NCI-H2029 (cell line): ENCODE measurements at places on chromosomes 11 and 22.

GRCh38 chr11:131690362-131690761 is 319.9 kb downstream of the NTM start:
- DNase-seq, result no peak

GRCh38 chr11:60756307-60757032 is at the start of gene MS4A15:
TSS of gene MS4A15 (plus strand) at chr11:60756867. CDS start at chr11:60763734, 6,867 bp downstream.
- peak; percentile 88 for DNase-seq

GRCh38 chr11:22920939-22921565 is 60.8 kb upstream of the CCDC179 start:
- DNase-seq, result peak; percentile 35

DNA sequence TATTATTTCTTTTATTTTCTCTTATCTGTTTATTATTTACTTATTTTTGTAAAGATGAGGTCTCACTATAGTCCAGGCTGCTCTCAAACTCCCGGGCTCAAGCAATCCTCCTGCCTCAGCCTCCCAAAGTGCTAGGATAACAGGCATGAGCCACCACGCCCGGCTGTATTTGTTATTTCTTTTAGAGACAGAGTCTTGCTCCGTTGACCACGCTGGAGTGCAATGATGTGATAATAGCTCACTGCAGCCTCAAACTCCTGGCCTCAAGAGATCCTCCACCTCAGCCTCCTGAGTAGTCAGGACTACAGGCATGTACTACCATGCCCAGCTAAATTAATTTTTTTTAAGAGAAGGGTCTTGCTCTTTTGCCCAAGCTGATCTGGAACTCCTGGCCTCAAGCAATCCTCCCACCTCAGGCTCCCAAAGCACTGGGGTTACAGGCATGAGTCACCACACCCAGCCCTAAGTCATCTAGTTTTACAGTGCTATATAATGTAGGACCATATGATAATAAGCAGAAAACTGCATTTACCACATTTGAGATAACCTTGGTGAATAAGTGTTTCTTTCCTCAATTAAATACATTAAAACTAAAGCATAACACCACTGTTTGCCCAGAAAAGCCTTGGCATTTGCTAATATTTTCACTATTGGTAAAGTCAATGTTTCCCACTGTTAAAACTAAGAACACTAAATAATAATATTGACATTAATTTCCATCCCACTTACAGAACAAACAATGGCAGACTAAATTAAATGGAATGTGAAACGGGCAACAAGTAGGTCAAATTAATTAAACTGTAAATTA is 127.5 kb downstream of the SIK3 start:
- no peak for DNase-seq

DNA sequence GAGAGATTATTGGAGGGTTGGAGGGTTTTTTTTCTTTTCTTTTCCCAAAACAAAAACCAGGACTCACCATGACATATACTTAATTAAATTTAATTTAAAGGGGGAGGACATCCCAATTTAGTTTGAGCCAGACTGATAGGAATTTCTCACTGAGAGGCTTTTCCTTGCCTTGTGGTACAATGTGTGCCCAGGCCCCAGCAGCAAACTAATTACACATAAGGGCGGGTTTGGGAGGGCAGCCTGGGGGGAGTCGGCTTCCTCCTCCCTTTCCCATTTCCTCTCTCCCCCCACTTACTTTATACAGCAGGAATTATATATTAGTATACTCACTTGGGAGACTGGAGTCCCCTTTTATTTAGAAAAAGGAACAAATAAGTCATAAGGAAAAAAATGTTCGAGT is 2.9 kb downstream of the TEAD1 start:
- DNase-seq, result peak; percentile 56

DNA sequence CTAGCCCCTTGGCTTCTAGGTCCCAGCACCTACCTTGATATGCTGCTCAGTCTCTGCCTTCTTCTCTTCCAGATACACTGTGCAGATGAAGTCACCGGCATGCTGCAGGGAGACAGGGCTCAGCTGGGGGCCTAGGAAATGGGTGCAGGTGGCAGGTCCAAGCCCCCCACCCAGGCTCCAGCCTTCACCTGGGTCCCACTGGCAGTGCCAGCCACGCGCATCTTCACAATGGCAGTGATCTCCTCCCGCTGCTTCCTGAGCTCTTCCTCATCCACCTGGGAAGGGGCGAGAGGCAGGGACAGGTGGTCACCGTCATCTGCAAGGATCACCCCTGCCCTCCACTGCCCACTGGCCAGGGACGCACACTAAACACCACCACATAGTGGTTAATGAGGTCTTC is 21.1 kb upstream of the PDE2A start:
- no peak for DNase-seq

DNA sequence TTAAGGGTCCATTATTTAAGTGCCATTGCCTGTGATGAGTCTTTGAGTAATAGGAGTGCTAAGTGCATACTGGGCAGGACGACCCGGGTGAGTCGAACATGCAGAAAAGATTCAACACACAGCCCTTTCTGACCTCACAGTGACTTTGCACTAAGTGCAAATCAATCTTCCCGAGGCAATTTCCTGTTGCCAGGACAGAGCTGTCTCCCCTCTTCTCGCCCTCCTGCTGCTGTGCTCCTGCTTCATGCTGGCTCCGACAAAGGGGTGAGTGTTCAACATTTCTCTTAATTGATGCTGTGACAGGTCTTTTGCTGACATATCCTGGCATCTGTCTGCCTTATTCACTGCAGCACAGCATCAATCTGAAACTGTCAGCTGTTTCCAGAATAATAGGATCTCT is 42.0 kb downstream of the MCHR1 start:
- DNase-seq, result no peak

GRCh38 chr11:28439403-28439802 is 331.2 kb downstream of the METTL15 start:
- no peak for DNase-seq

- DNase-seq, result no peak
Observed at GRCh38 chr11:1126491-1126926, 31.2 kb upstream of the MUC5AC start.

- DNase-seq, result no peak
Observed at GRCh38 chr22:17613280-17613679, 15.3 kb downstream of the ATP6V1E1 start.

- DNase-seq, result no peak
Observed at GRCh38 chr11:112368381-112368780, 107.7 kb upstream of the PLET1 start.
